ENCODE measurements at places on chromosomes 4 and X.

DNA sequence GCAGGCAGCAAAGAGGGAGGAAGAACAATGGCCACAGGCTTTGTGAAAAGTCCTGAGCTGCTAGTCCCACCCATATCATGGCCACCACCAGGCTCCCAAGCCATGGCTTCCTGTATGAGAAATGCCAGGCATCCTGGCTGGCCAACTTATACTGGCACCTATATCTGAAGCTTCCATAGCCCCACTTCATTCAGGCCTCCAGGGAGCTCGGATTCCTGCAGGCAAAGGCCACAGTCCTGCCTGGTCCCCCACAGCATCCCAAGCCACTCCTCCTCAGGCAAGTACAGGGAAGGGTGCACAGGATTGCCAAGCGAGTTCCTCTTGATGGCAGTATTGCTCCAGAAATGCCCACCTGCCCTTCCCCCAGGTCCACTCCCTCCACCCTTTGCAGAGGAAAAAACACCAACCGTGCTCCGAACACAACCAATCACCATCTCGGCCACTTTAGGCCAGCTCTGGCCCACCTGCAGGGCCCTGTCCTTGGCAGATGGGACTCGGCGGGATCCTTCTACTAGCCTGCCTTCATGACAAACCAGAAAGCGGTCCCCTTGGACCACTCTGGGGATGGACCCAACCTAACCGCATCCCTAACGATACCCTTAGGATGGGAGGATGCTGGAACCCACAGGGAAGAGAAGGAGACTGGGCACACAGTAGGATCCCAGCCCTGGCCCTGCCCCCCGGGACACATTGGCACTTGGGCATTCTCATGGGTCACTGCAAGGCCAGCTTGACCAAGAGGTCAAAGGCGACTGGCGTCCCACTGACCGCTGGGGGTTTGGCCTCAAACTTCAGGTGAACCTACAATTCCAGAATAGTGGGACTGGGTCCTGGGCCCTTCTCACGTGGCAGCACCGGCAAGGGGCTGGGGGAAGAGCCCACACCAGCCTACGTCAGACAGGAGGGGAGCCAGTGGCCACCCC lies 220.4 kb upstream of the AGTR2 start:
- no peak for DNase-seq

- peak; percentile 79 for DNase-seq
These were observed 17.3 kb upstream of the CWH43 start for GRCh38 chr4:48968814-48969213.

GRCh38 chr4:123849495-123849894 lies 452.9 kb downstream of the SPRY1 start:
- DNase-seq, result no peak

DNA sequence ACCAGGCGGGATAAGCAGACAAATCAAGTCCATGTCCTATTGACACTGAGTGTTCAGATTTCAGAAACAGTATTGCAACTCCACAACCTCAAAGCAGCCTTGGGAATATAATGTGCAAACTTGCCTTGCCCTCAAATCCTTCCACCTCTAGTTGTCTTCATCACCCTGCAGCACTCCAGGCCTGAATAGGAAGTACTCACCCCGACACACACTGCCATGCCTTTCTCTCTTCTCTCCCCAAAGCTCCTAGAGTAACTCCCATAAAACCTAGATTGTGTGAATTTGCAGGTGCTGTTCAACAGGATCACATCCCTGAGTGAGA lies 19.6 kb downstream of the ACSL1 start:
- no peak for DNase-seq

- DNase-seq, result no peak
These were observed 272.8 kb upstream of the TENM3 start for GRCh38 chr4:181970366-181970765.

- DNase-seq, result peak; percentile 64
These were observed 79.6 kb downstream of the CCKAR start for GRCh38 chr4:26410385-26411293.

DNA sequence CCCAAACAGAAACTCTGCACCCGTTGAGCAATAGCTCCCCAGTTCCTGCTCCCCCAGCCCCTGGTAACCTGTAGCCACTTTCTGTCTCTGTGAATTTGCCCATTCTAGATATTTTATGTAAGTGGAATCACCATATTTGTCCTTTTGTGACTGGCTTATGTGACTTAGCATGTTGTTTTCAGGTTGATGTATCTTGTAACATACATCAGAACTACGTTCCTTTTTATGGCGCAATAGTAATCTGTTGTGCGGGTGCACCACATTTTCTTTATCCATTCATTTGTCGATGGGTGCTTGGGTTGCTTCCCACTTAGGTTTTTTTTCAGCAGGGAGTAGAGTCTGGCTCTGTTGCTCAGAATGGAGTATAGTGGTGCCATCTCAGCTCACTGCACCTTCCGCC lies 6.6 kb upstream of the PDZD4 start:
- no peak for DNase-seq

GRCh38 chr4:82988323-82988832 lies 22.2 kb downstream of the LIN54 start:
- DNase-seq, result peak; percentile 82

DNA sequence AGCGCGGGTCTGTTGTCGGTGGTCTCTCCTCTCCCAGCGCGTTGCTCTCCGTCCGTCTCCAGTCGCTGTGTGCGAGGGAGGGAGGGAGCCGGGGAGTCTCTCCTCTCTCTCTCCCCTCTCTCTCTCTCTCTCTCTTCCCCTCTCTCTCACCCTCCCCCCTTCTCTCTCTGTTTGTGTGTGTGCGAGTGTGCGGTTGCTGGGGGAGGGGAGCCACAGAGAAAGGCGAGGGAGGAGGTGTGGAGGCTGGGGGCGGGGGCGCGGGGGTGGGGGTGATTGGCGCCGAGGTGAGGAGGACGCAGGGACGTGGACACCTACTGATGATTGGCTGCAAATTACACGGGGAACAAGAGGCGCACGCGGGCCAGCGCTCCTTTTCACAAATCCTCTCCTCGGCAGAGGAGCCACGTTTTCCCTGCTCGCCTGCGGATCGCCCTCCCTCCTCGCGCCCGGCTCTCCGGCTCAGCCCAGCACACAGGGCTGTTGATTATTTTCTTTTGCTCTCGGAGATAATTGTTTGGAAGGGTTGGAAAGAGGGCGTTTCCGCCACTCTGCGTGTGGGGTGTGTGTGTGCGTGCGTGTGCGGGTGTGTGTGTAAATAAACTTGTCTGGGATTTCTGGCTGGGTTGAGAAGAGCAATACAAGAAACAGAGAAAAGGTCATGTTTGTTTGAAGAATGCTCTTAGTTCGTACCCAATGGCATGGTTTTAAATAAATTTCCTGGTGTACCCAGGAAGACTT lies at the start of gene CXXC4:
Gene CXXC4, minus strand, starts transcription at position 73 of the 738 bp plus-strand sequence. CDS start 3,092 bp downstream, outside the sequence.
- DNase-seq, result peak; percentile 52

DNA sequence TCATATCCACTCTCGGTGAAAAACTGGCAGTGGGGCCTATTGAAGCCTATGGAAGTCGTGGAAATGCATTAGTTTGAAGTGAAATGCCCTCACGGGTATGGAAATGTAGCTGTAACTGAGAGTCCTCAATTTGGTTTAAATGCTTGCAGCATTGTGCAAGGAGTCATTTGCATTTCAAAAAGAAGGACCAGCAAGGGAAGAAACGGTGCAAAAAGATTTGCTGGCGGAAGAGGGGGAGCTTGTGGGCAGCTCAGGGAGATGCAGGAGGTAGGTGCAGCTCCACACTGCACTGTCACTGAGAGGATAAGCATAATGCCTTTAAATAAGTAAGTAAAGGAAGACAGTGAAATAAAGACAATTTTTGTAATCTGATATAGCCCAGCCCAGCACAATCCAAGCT lies 400.4 kb upstream of the DIPK2B start:
- no peak for DNase-seq

GRCh38 chr4:23237771-23238170 lies 545.0 kb downstream of the GBA3 start:
- DNase-seq, result no peak

- DNase-seq, result peak; percentile 75
These were observed 1.1 kb downstream of the NAA10 start for GRCh38 chrX:153933748-153934147.

GRCh38 chr4:7515390-7515902 lies 80.7 kb upstream of the PSAPL1 start:
- DNase-seq, result no peak

GRCh38 chrX:12930150-12930549 lies 23.7 kb downstream of the TLR8 start:
- no peak for DNase-seq

GRCh38 chr4:124708517-124709300 lies 3.8 kb downstream of the ANKRD50 start:
- DNase-seq, result no peak

GRCh38 chr4:38757945-38758600 lies 24.7 kb downstream of the TLR10 start:
- DNase-seq, result no peak

- DNase-seq, result peak; percentile 70
These were observed 22.7 kb downstream of the MAP9 start for GRCh38 chr4:155353923-155354540.

DNA sequence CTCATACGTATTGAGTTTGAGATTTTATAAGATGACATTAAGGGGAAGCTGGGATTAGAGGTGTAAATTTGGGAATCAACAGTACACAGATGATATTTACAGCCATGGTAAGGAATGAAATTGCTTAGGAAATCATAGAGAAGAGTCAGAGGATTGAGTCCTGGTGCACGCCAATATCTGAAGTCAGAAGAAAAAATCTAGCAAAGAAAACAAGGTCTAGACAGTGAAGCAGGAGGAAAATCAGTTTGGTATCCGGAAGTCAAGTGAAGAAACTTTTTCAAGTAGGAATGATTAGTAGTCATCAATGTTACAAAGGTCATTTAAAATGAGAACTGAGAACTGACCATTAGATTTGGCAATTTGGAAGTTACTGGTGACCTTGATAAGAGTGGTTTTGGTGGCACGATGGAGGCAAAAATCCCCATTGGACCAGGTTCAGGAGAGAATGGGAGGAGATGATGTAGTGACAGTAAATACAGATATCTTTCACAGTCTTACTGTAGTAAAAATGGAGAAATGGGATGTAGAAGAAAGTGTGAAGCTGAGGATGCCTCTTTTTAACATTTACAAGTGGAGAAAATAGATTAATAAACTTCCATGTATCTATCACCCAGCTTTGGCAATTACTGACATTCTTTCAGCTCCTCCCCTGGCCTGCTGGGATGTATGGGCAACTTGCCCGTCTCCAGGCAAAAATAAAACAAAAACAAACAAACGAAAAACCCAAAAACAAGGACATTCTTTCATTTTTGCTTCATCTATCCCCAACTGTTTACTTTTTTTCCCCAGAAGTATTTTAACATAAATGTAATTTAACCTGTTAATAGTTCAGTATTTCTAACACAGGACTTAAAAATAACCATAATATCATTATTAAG lies 11.4 kb upstream of the GPR34 start:
- DNase-seq, result no peak

- no peak for DNase-seq
These were observed 753.3 kb downstream of the ADGRL3 start for GRCh38 chr4:61953386-61953785.

DNA sequence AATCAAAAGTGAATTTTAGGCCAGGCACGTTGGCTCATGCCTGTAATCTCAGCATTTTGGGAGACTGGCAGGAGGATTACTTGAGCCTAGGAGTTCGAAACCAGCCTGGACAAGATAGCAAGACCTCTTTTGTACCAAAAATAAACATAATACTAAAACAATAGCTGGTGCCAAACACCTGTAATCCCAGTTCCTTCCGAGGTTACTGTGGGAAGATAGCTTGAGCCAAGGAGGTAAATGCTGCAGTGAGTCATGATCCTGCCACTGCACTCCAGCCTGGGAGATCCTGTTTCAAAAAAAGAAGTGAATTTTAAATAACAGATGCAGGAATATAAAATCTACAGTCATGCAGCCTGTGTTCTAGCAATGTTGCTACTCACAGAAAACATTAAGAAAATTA lies 488.3 kb downstream of the PPARGC1A start:
- no peak for DNase-seq

DNA sequence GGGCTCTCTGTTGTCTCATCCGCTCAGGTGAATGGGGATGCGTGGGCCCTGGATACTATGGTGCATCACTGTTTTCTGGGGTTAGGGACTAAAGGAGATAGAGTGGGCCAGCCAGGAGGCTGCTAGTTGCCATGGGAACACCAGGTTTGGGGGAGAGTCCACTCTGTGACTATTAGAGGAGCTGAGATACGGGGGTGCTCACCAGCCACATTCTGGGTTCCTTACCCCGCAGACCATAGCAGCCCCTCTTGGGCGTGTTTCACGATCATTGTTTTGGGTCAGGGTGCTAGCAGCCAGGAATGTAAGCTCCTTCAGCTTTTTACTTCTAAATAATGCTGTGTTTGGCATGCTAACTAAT lies 4.6 kb downstream of the EFNB1 start:
- no peak for DNase-seq

DNA sequence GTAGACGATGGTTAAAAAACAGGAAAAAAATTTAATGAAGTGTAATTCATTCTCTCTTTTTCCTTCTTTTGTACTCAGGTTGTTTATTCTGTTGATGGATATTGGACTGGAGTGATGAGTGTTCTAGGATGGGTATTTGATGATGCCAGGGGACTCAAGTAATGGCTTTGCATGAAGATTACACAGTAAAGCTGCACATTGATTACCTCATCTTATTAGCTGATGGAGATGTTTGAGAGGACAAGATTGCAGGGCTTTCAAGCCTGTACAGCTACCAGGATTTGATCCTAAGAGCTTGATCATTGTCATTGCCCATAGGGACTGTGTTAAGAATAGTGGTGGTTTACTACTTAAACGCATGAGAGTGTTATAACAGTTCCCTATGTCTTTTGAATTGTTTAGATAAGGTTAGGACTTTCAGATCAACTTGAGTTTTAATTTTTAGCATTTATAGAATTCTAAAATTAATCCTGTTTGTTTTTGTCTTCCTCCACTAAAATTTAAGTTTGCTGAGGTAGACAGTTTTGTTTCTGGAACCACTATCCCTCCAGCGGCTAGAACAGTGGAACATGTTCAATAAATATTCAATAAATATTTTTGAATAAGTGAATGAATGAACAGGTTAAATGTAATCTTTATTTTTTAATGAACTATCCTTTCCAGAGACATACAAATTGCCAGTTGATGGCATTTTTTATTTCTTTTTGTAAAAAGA lies 58.2 kb downstream of the GAB1 start:
- DNase-seq, result no peak

- no peak for DNase-seq
These were observed 11.6 kb downstream of the LPAR4 start for GRCh38 chrX:78759081-78759480.

GRCh38 chr4:124025000-124025399 lies 628.4 kb downstream of the SPRY1 start:
- no peak for DNase-seq

DNA sequence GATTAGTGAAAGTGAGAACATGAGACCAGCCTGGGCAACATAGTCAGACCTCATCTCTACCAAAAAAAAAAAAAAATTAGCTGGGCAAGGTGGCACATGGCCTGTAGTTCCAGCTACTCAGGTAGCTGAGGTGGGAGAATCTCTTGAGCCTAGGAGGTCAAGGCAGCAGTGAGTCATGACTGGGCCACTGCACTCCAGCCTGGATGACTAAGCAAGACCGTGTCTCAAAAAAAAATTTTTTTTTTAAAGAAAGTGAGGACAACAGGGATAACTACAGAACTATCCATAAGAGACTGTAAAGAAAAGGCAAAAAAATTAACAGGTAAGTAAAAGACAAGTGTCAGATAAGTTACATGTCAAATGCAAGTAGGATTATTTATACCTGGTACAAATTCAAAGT lies 13.5 kb upstream of the SPP1 start:
- DNase-seq, result peak; percentile 69

All from GM23248 (cell line).